ENCODE measurements at places on chromosomes 13 and 19. TPM values are rescaled to one million over a fixed set of nuclear protein-coding genes. Genes with fewer than 3 reads are reported as not detected.
A peak's percentile ranks its signal among the peaks of the same experiment; 100 is the strongest.

Gene CEACAM3
- total RNA-seq = not detected

Gene CYP2A6
- not detected for total RNA-seq

DNA sequence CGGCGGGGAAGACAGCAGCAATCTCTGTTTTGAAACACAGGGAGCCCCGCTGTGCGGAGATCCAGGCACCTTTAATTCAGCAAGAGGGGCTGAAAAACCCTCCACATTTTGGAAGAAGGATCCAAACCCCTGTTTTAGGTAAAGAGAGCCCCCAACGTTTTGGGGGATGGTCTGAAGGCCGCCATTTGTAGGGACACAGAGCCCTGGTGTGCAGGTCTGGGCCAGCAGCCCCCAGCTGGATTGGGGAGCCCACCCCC lies 3.5 kb upstream of the HOOK2 start:
- H3K36me3 ChIP-seq = no peaks in the 10 kb centered on the region
- no peaks in the 10 kb centered on the region for H3K27me3 ChIP-seq
- DNase-seq = no peak
- peak overlapping the region; percentile 94 for H3K27ac ChIP-seq
- H3K4me1 ChIP-seq = peaks cover 27% of the 10 kb centered on the region

GRCh38 chr19:40392123-40392522 lies 2.1 kb upstream of the HIPK4 start:
- H3K36me3 ChIP-seq = no peaks in the 10 kb centered on the region
- H3K27ac ChIP-seq = no peak overlapping the region
- H3K27me3 ChIP-seq = no peaks in the 10 kb centered on the region
- no peaks in the 10 kb centered on the region for H3K4me1 ChIP-seq
- no peak for DNase-seq

- peaks cover 26% of the 10 kb centered on the region for H3K4me1 ChIP-seq
- no peaks in the 10 kb centered on the region for H3K36me3 ChIP-seq
- DNase-seq = no peak
- peaks cover 2% of the 10 kb centered on the region for H3K27me3 ChIP-seq
- no peak overlapping the region for H3K4me3 ChIP-seq
Measured at GRCh38 chr13:40194224-40194806, 472.1 kb downstream of the FOXO1 start.
